ENCODE measurements at places on chromosomes 16 and 17.

DNA sequence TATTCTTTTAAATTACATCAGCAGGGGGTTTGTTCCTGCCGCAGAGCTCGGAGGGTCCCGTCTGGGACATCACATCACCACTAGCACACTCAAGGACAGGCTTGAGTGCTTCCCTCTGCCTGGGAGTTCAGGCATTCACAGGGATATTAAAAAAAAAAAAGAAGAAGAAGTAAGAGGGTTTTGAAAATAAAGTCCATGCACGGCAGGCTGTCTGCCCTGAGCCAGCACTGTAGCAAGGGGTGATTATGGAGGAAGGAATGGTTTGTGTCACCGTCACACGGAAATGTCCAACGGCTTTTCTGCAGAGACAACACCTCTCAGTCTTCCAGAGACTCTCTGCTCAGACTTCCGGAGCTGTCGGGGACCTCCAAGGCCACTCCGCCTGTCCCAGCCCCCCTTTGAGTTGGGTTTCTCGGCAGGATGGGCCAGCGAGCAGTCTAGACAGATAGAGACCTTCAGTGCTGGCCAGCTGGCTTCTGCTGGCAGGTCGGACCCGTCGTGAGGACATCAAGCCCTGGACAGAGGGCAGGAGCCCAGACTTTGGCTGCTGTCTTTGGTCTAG lies 33.6 kb downstream of the MEOX1 start:
- no peak for DNase-seq

- DNase-seq: no peak
Measured at GRCh38 chr17:39674179-39674578, 5.9 kb downstream of the PNMT start.

- no peak for DNase-seq
Measured at GRCh38 chr17:58324056-58324408, 4.6 kb downstream of the TSPOAP1 start.

DNA sequence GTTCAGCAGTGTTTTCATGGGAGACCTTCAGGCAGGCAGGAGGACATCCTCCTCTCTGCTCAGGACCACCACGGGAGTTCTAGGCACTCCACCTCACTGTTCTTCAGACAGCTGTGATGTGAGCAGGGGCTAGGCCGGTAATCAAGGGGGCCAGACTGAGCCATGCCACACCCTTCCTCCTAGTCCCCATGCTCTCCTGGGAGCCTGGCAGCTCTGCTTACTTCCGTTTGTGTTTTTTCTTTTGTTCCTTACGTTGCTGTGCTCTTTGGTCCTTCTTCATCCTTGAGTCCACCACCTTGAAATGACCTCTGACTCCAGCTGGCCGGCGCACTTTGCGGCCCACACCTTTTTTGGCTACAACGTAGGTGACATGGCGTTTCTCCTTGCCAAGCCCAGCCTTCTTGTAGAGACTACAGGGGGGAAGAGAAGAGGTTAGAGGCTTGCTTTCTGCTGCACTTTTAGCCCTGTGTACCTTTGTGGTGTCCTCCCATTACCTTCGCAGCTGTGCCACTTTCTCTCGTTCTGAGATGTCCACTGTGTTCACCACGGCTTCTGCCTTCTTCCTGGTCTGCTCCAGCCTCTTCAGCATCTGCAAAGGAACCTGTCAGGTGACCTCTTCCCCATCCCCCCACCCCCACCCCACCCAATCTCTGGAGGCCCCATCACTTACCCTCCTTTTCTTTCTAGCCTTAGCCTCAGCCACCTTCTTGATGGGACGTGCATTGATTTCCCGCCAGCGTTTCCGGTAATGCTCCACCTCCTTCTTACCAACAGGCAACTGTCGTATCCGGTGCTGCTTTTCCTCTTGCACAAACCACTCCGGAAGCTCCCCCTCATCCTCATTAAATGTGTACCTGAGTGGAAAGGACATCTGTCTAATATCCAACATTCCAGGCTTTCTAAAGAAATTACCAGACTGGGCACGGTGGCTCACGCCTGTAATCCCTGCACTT lies 7.4 kb upstream of the PSMC5 start:
- DNase-seq: no peak

- no peak for DNase-seq
Measured at GRCh38 chr17:44083250-44083849, 12.8 kb downstream of the G6PC3 start.

- DNase-seq: no peak
Measured at GRCh38 chr16:17024514-17024913, 446.2 kb downstream of the XYLT1 start.

- DNase-seq: no peak
Measured at GRCh38 chr17:27986805-27987684, 55.4 kb upstream of the NLK start.

GRCh38 chr16:46783800-46784199 lies 35.7 kb upstream of the MYLK3 start:
- no peak for DNase-seq

Measured in fibroblast of skin of left quadriceps (primary cell).